ENCODE measurements at places on chromosomes 4 and X.

DNA sequence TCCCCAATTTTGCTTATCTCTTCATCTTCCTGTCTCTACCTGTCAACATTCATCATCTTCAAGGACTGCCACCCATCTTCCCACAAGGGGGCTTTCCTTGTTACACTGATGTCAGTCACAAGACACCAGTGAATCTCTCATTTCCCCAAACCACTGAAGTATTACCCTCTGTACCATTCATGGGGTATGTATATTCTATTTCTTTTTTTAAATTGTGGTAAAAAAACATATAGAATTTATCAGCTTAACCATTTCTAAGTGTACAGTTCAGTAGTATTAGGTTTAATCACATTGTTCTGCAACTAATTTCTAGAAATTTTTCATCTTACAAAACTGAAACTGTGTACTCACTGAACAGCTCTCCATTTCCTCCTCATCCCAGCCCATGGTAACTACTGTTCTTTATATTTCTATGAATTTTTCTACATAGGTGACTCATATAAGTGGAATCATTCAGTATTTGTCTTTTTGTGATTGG is 98.6 kb downstream of the LARP7 start:
- DNase-seq, result no peak

GRCh38 chr4:109998867-109999584 is 86.3 kb downstream of the EGF start:
- DNase-seq, result peak; percentile 61

DNA sequence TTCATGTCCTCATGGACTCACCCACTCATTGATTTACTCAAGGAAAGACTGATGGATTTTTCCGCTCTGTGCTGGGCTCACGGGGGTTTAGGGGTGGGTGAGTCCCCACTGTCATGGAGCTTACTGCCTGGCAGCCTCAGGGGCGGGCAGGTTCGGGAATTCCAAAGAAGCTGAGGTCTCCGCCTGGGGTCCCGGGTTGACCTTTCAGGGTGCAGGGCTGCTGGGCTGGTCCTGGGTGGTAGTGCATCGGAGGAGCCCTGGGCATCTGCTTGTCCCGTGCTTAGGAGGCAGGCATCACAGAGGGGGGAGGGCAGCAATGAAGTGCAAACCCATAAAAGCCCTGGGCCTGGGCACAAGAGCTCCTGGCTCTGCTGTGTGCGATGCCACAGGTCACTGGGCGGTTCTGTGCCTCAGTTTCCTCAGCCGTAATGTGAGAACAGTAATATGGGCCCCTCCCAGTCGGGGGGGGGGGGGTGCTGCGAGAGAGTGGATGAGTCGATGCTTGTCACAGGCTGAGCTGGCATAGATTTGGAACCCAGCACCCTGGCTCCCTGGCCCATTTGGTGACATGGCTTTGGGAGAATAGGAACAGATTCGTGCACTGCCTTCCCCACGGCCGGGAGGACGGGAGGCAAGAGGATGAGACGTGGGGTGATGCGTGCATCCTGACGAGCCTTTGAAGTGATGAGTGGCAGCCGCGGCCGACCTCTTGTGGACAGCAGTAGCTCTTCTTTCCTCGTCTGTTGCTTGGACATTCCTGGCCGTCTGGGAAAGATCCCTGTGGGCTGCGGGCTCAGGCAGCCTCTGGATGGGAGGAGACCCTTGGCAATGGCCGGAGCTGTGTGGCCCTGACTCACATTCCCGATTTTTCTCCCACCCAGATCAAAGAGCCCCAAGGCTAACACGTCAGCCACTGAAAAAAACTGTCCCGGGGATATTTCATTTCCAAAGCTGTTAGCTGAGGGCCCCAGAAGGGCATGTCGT is 42.0 kb downstream of the PSAPL1 start:
- DNase-seq, result peak; percentile 60

- peak; percentile 14 for DNase-seq
Measured at GRCh38 chrX:149570668-149571067, 16.6 kb downstream of the MAGEA9B start.

- DNase-seq, result no peak
Measured at GRCh38 chr4:84782517-84782916, 184.0 kb downstream of the WDFY3 start.

- DNase-seq, result peak; percentile 1
Measured at GRCh38 chrX:87572901-87573300, 55.3 kb downstream of the KLHL4 start.
